ENCODE measurements at places on chromosomes 2 and 18.
A peak's percentile ranks its signal among the peaks of the same experiment; 100 is the strongest.

GRCh38 chr2:41610501-41611190, 437.2 kb upstream of the PKDCC start:
- DNase-seq: no peak

DNA sequence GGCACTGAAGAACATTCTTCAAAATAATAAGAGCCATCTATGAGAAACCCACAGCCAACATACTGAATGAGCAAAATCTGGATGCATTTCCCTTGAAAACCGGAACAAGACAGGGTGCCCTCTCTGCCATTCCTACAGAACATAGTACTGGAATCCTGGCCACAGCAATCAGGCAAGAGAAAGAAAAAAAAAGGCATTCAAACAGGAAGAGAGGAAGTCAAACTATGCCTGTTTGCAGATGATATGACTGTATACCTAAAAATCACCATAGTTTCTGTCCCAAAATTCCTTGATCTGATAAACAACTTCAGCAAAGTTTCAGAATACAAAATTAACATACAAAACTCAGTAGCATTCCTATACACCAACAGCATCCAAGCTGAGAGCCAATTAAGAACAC, 119.5 kb upstream of the PARD3B start:
- no peak for DNase-seq

GRCh38 chr2:186853951-186854350, 5.0 kb upstream of the ZSWIM2 start:
- no peak for DNase-seq

DNA sequence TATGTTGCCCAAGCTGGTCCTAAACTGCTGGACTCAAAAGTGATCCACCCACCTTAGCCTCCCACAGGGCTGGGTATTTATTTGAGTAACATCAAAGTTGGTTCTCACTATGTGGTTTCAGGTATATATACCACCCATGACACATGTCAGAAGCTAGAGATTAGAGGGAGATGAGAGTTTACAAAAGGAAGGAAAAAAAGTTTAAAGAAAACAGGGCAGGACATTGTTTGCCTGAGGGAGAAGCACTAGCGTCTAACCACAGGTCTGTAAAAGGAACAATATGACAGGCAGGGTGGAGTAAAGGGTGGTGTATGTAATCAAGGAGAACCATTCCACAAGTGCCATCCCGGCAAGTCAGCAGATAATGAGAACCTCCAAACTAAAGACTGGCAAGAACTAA, 8.5 kb downstream of the CEP76 start:
- DNase-seq: no peak

GRCh38 chr2:86468162-86469033, 27.2 kb downstream of the KDM3A start:
- DNase-seq: no peak

GRCh38 chr18:55462652-55463051, 125.3 kb downstream of the TCF4 start:
- DNase-seq: no peak

- no peak for DNase-seq
Observed at GRCh38 chr2:190696792-190697398, 48.0 kb downstream of the NAB1 start.

- no peak for DNase-seq
Observed at GRCh38 chr2:102114290-102114721, 28.2 kb upstream of the IL1R1 start.

- no peak for DNase-seq
Observed at GRCh38 chr2:50535256-50535655, 496.7 kb downstream of the NRXN1 start.

- DNase-seq: no peak
Observed at GRCh38 chr18:65227970-65228369, 522.8 kb upstream of the CDH7 start.

- no peak for DNase-seq
Observed at GRCh38 chr2:205769495-205769850, 87.2 kb downstream of the NRP2 start.

- peak; percentile 41 for DNase-seq
Observed at GRCh38 chr2:27212626-27213471, 781 bp upstream of the SLC5A6 start.

GRCh38 chr2:213227458-213227857, 56.8 kb upstream of the SPAG16 start:
- no peak for DNase-seq

GRCh38 chr2:164920430-164920829, 34.9 kb downstream of the SLC38A11 start:
- DNase-seq: peak; percentile 68

GRCh38 chr18:23710068-23710527, 20.8 kb downstream of the LAMA3 start:
- DNase-seq: no peak

DNA sequence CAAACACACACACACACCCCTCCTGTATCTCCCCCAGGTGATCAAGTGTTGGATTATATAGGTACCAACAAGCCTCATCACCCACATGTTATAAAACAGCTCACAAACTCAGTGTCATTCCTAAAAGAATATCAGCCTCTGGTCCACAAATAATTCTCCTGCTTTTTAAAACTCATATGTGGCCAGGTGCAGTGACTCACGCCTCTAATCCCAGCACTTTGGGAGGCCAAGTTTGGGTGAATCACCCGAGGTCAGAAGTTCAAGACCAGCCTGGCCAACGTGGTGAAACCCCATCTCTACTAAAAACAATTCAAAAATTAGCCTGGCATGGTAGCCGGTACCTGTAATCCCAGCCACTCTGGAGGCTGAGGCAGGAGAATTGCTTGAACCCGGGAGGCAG, 87.8 kb downstream of the LRATD1 start:
- DNase-seq: no peak

DNA sequence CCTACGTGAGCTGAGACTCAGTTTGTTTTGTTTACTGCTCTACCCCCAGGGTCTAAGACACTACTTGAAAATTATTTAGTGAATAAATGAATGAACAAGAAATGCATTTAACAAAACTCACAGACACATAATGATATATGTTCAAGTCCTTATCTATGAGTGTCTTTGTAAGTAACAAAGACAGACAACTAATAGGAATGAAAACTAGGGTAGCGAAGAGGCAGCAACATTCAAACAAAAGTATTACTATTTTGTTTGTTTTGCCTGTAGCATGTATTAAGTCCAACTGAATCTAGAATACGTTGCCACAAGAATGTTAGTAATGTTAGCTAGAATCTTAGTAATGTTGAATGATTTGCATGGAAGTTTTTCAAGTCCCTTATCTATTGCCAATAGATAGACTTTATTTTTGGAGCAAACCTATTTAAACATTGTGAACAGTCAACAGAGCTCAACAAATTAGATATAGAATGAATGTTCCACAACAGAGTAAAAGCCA, 144.8 kb upstream of the VWC2L start:
- DNase-seq: no peak

DNA sequence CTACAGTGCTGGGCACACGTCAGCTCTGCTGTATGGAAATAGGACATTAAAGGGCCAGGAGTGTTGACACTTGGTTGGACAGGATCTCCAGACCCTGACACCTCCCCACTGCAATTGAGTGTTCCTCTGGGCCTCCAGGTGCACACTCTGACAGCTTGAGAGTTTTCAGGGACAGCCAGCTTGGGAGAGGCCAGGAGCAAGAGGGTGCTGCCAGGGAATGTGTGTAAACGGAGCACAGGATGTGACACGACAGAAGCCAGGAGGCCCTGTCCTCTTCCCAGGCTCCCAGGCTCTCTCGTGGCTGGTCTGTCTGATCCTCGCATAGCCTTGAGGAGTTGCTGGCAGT, 318.1 kb upstream of the HS6ST1 start:
- DNase-seq: no peak

GRCh38 chr2:144630459-144631215, 110.7 kb upstream of the ZEB2 start:
- no peak for DNase-seq

DNA sequence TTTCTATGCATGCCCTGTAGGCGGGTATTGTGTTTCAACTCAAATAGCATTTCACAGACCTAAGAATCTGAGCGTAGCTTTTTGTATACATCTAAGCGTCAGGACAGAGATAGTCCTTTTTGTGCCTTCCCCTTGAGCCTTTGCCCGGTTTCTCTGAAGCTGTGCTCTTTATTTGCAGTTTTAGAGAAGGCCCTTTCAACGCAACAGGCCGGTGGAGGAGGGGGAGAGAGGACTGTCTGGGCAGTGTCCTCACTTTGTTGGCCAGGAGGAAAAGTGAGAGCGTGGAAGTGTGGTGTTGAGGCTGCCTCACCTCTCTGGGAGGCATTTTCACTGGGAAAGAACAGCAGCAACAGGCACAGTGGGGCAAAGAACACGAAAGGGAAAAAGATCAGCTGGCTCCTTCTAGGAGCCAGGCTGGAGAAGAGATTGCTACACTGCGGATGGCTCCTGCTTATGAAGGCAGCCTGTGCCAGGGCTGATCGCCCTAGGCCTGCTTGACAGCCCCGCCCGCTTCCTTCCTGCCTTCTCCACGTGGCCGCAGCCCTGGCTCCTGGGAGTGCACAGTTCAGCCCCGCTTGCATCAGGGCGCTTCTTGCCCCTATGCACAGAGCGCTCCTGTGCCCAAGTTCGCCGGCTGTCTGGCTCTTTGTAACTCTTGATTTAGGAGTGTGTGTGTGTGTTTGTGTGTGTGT, 195.6 kb upstream of the POU3F3 start:
- DNase-seq: no peak

- DNase-seq: no peak
Observed at GRCh38 chr2:375956-376307, 88.0 kb upstream of the ALKAL2 start.

- no peak for DNase-seq
Observed at GRCh38 chr2:174775571-174775980, 11.3 kb upstream of the CHRNA1 start.

GRCh38 chr18:76231402-76231801, 263.6 kb downstream of the ZNF516 start:
- DNase-seq: no peak

GRCh38 chr2:157414050-157414449, 29.8 kb downstream of the CYTIP start:
- no peak for DNase-seq

- no peak for DNase-seq
Observed at GRCh38 chr2:240286596-240286995, 146.1 kb upstream of the OTOS start.

DNA sequence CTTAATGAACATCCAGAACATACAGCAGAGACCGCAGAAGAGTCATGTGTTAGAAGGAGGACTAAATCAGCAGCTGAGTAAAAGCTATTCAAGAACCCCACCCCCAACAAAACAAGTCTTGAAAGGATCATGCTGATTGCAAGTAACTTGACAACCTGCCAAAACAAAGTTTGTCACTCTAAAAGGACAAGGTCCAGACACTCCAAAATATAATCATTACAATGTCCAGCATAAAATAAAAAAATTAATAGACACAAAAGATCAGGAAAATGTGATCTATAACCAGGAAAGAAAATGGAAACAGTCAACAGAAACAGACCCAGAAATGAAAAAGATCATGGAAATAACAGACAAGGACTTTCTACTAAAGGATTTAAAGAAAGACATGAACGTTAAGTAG, 28.5 kb downstream of the CCDC88A start:
- no peak for DNase-seq

DNA sequence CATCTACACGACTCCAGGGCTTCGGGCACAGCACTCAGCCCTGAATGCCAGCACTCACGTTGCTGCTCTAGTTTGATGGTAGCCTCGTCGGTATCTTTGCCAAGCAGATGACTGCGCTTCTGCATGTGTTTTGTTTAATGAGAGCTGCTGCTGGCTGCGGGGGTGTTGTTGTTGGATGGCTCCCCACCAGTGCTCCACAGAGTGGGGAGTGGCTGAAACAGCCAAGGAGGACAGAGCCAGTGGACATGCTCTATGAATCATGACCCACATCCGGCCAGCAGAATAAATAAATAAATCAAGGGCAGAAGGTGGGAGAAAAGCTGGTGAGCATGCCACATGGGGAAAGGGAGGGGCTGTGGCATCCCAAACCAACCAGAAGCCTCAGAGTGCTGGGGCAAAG, 131.2 kb upstream of the SOX11 start:
- DNase-seq: no peak

- peak; percentile 30 for DNase-seq
Observed at GRCh38 chr2:181106789-181107627, 126.6 kb downstream of the UBE2E3 start.

- DNase-seq: peak; percentile 61
Observed at GRCh38 chr2:54704688-54705605, 18.5 kb upstream of the EML6 start.

DNA sequence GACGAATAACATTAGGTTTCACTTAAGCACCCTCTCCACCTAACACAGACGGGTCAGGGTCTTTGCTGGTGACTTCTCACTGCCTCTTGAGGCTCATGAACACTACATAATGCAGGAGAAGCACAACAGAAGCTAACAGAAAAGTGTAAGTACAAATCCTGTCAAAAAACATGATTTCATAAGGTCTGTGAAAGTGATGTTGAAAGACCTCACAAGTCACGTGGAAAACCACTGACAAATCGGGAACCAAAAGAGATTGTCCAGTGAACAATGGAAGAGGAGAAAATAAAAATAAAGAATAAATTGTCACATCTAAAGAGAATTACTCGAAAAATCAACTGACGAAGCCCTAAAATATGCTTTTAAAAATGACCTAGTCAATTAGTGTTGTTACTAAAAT, 14.0 kb downstream of the PSD4 start:
- no peak for DNase-seq

GRCh38 chr2:26054598-26055348, 20.9 kb downstream of the RAB10 start:
- DNase-seq: no peak

- no peak for DNase-seq
Observed at GRCh38 chr2:11996618-11997017, 250.2 kb downstream of the LPIN1 start.

DNA sequence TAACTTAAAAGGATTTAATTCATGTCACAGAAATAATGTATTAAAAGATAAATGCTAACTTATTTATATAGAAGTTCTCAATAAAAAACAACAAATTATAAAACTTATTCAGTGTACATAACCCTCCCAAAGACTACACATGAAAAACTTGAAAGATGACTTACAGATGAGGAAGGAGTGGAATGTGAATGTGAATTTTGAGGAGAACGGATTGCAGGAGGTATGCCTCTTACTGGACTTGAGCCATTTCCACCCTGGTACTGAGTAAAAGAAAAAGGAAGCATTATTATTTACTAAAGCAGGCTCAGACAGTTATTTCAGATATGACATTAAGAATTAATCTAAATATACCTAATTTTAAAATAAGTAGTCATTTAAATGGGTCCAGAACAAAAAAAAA, 104.4 kb downstream of the TLK1 start:
- no peak for DNase-seq

GRCh38 chr2:26720322-26721114, 28.0 kb downstream of the KCNK3 start:
- peak; percentile 57 for DNase-seq

- no peak for DNase-seq
Observed at GRCh38 chr18:51711298-51711889, 513.9 kb upstream of the MEX3C start.

DNA sequence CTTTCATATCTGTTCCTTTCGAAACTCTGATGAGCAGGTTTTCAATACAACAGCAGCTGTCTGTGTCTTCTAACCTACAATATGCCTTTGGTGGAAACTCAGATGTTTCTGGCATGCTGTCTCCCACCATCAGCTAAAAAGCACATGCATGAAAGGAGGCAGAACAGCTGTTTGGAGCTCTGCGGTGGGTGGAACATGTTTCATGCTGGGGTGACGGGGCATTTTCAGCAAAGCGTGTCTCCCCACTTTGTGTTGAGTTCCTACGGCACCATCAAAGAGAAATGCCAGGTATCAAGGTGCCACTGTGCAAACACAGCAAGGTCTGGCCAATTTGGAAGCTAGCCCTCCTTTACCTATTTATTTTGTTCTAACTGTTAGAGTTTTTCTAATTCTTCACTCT, 290.1 kb downstream of the CLIP4 start:
- DNase-seq: no peak
